G401 (cell line): ENCODE measurements at places on chromosomes 1 and 21. TPM values are rescaled to one million over a fixed set of nuclear protein-coding genes. Genes with fewer than 3 reads are reported as not detected.
A peak's percentile ranks its signal among the peaks of the same experiment; 100 is the strongest.

Gene LCE3E
- not detected in 2 replicates for total RNA-seq

GRCh38 chr1:14136881-14137280 is 436.9 kb downstream of the PRDM2 start:
- DNase-seq, result no peak

GRCh38 chr1:25501235-25502058 is 42.0 kb upstream of the LDLRAP1 start:
- no peak for DNase-seq

- DNase-seq, result no peak
Measured at GRCh38 chr1:40394491-40395172, 21.1 kb downstream of the SMAP2 start.

DNA sequence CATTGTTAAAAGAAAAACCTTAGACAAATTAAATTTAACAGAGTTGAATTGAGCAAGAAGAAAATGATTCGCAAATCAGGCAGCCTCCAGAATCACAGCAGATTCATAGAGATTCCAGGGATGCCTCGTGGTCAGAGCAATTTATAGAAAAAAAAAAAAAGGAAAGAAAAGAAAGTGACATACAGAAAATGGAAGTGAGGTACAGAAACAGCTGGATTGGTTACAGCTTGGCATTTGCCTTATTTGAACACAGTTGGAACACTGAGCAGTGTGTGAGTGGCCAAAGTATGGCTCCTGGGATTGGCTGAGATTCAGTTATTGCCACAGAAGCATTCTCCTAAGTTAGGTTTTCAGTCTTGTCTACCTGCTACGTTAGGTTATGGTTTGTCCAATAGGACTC is 9.1 kb upstream of the C21orf91 start:
- no peak for DNase-seq

DNA sequence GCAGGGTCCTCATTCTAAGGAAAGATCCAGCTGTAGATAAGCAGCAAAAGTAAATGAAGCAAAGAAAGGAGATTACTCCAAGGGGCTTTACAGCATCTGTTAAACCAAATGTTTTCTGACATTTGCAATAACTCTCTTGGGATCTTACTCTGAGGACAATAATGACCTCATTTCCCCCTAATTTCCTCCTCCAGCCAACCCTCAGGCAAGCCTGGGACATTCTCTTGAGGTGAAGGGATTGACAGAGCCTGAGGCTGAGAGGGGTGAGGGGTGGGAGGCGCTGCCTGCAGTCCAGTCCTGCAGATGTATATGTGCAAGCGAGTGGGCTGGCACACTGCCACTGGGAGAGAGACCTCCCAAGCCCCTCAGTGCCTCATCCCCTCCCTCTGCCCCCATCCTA is 40.5 kb upstream of the NEK2 start:
- no peak for DNase-seq

Gene OVAAL
- not detected in 2 replicates for total RNA-seq

Gene CFHR4
- not detected in 2 replicates for total RNA-seq

- DNase-seq, result no peak
Measured at GRCh38 chr1:24202556-24202955, 15.5 kb upstream of the IFNLR1 start.

Gene LRRC8B
- 10.0 and 15.6 TPM in 2 replicates for total RNA-seq

DNA sequence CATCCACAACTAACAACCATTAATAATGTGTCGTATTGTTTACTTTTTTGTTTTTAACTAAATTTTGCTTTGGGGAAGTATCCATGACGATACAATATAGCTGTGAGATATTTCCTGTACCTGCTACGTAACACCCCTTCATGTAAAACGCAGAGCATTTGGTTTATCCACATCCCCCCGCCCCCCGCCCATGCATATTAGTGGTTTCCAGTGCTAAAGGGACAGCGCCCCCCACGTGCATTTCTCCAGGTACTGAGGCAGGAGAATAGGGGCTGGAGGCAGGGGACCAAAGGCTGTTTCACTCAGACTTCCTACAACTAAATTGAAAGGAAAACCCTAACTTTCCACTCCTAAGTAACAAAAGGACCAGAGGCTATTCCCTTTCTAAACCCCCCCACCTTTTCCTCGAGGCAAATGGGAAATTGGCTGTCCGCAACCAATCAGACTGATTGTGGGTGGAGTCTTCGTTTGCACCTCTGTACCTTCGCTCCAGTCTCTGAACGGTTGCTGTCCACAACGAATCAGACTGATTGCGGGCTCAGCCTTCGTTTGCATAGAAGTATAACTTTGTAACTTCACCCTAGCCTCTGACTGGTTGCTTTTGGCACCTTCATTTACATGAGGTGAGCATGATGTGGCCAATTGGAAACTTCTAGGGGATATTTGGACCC is 12.2 kb upstream of the RIPK4 start:
- no peak for DNase-seq

- no peak for DNase-seq
Measured at GRCh38 chr1:111638320-111638719, 18.7 kb downstream of the RAP1A start.

GRCh38 chr1:163161337-163161736 is 41.4 kb downstream of the RGS5 start:
- DNase-seq, result no peak

Gene RHCE
- 0.17 and 1.6 TPM in 2 replicates for total RNA-seq

DNA sequence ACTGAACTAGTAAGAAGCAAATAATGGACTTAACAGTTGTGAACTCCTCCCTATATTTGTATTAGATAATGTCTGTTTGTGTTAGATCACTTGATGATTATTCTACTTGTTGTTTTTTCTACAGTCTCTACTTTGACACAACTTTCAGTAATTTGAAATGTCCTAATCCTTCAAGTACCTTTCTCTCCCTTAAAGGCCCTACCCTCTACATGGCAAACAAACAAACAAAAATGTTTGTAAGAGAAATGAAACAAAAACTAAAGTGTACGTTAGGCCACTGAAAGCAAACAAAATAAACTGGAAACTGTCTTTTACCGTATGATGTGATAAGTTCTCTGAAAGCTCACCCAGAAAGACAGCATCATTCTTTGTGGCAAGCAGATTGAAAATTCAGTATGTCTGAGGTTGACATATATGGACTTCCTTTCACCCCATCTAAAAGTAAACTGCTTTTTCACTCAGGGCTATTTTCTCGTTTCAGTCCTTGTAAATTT is 255.9 kb upstream of the SNX7 start:
- no peak for DNase-seq

GRCh38 chr1:112719706-112720105 is 4.6 kb upstream of the PPM1J start:
- DNase-seq, result no peak

Gene GJA9
- total RNA-seq, result not detected in 2 replicates

DNA sequence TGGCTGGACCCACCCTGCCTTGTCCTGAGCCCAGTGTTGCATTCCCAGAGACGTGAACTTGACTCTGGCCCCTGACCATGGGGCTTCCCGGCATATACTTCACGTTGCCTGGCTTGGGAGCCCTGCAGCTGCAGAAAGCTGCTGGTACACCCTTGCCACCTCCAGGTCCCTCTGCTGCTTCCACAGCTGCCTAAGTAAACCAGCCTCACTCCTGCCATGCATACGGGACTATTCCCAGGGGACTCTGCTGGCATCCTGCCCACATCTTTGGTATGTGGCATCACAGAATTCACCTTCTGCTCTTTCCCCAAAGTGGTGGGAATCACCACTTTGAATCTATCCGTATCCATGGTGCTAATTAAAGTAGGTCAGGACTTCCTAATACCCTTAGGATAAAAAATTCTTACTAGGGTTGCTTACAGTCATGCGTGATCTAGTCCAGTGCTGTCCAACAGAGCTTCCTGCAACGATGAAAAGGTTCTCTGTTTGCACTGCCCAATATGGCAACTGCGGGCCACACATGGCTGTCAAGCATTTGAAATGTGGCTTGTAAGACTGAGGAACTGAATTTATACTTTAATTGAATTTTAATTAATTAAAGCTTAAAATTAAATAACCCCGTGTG is 203.0 kb downstream of the GRIK3 start:
- DNase-seq, result no peak

- DNase-seq, result no peak
Measured at GRCh38 chr21:39471598-39471997, 19.8 kb downstream of the SH3BGR start.

GRCh38 chr1:53255031-53255430 is 16.7 kb upstream of the MAGOH start:
- no peak for DNase-seq

DNA sequence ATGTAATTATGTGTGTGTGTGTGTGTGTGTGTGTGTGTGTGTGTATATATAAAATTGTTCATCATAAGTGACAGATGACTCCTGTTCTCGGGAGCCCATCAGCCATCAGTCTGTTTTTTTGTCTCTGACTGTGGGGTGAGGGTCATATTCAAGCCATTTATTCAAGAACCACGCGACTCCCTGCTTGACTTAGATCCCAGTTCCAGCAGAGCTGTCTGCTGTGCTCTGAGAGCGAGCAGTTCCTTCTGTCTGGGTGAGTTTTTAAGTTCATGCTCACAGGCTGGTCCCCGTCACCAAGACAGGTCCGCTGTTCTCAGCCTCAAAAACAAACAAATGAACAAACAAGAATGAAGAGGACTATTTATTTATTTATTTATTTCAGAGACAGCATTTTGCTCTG is 18.3 kb upstream of the NPPB start:
- no peak for DNase-seq

GRCh38 chr21:39314143-39315027 is 953 bp upstream of the BRWD1 start:
- DNase-seq, result peak; percentile 75

Gene NT5C1A
- not detected in 2 replicates for total RNA-seq

Gene DIO1
- total RNA-seq, result not detected in 2 replicates

- DNase-seq, result no peak
Measured at GRCh38 chr1:17711941-17712340, 43.2 kb upstream of the ACTL8 start.

Gene ANKRD34A
- 2.5 and 16.1 TPM in 2 replicates for total RNA-seq

DNA sequence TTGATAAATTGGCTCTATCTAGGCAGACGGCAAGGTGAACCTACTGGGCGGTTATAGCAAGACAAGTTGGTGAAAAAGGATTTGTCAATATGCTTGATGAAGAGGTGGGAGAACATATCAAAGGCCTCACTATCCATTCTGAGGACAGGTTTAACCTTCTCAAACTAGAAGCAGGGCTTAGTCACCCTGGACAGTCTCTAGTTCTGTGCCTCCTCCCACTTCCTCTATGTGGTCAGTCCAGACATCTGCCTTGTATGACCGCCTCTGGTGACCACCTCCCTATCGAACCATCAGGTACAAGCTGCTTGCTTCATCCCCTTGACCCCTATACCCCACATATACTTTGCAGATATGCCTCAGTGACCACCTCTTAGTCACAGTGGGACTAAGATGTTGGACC is 2.3 kb upstream of the SCYL3 start:
- no peak for DNase-seq

Gene CTH
- 3.0 and 9.7 TPM in 2 replicates for total RNA-seq

Gene TARS2
- total RNA-seq, result 34.6 and 36.7 TPM in 2 replicates

Gene HHIPL2
- 0.31 TPM in 1 of 2 replicates, not detected in the other for total RNA-seq

Gene TNNT2
- total RNA-seq, result 18.3 and 22.2 TPM in 2 replicates

GRCh38 chr1:164726235-164726634 is 167.3 kb downstream of the PBX1 start:
- DNase-seq, result no peak

DNA sequence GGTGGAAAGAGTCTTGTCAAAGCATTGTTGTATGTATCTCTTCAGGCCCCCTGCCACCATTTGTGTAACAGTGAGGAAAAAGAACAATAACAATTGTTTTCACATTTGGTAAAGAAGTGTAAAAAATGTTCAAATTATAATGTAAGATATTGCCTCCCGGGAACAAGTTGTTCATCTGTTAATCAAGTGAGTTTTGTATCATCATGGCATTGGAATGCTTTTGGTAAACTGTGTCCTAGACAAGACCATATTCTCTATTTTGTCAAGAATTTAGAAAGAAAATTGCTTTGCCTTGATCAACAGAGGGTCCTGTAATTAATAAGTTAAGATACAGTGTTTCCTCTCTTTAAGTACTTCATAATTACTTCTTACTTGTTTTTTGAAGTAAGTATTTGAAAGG is 692.0 kb upstream of the NR5A2 start:
- no peak for DNase-seq

Gene ADORA3
- not detected in 2 replicates for total RNA-seq

Gene RNF187
- 136 and 168 TPM in 2 replicates for total RNA-seq

DNA sequence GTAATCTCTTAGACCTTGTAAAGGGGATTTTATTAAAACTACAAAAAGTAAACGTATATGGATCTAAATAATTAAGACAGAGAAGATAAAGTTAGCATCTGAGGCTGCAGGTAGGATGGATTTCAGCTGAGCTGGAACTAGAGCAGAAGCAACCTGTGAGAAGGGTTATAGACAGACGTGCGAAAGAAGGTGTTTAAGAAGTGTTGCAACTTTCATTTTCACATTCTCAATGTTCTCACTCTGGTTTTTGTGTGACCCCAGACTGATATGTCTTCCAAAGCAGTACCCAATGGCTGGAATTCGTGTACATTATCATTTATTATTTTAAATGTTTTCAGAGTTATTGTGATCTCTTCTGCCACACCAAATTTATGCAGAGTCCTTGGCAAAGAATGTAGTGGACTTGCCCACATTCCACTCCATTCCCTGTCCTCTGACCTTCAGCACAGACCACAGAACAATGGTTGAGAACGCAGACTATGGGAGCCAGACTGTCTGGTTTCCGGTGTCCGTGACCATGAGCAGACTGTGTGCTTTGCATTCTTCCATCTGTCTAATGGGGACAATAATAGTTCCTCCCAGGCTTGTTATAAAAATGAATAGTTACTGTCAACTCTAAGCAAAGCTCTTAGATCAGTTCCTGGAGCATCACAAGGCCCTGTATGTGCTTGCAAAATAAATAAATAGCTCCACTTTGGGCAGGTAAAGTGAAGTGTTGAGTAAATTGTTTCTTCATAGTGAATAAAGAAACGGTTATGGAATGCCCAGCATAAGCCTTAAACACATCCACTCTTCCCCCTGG is 140.6 kb upstream of the SAMSN1 start:
- no peak for DNase-seq

Gene CRP
- total RNA-seq, result not detected in 2 replicates
